ENCODE measurements at places on chromosomes 6 and 20.
A peak's percentile ranks its signal among the peaks of the same experiment; 100 is the strongest.

- H3K27ac ChIP-seq: no peak overlapping the region
- H3K4me3 ChIP-seq: no peak overlapping the region
- H3K4me1 ChIP-seq: no peaks in the 10 kb centered on the region
- DNase-seq: no peak
- no peaks in the 10 kb centered on the region for H3K27me3 ChIP-seq
- H3K36me3 ChIP-seq: no peaks in the 10 kb centered on the region
Measured at GRCh38 chr6:85494547-85495536, 45.0 kb downstream of the NT5E start.

- no peaks in the 10 kb centered on the region for H3K36me3 ChIP-seq
- no peaks in the 10 kb centered on the region for H3K27me3 ChIP-seq
- no peak overlapping the region for H3K27ac ChIP-seq
- H3K4me3 ChIP-seq: no peak overlapping the region
Measured at GRCh38 chr6:130760006-130760405, 67.2 kb upstream of the SMLR1 start.

GRCh38 chr6:140269591-140270165 is 895.2 kb upstream of the CITED2 start:
- H3K4me3 ChIP-seq: no peak overlapping the region
- H3K36me3 ChIP-seq: no peaks in the 10 kb centered on the region
- no peak for DNase-seq
- no peak overlapping the region for H3K27ac ChIP-seq
- H3K4me1 ChIP-seq: no peaks in the 10 kb centered on the region
- H3K27me3 ChIP-seq: no peaks in the 10 kb centered on the region

DNA sequence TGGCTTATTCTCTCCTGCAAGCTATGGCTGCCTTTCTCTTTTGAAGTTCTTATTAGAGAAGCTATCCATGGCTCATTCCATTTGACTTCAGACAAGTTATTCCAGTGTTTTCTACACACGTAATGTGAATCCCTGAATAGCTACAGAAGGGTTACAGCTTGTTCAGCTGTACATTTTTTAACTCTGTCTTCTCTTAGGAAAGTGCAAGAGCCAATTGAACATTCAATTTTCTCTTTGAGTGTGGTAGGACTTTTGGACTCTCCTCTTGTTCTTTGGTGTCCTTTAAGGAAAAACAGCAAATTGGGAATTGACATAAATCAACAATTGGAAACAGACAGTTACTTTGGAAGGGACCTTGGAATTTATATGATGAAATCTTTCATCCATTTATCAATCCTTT is 125.8 kb downstream of the EPM2A start:
- no peak overlapping the region for H3K27ac ChIP-seq
- no peaks in the 10 kb centered on the region for H3K4me1 ChIP-seq
- no peaks in the 10 kb centered on the region for H3K27me3 ChIP-seq

DNA sequence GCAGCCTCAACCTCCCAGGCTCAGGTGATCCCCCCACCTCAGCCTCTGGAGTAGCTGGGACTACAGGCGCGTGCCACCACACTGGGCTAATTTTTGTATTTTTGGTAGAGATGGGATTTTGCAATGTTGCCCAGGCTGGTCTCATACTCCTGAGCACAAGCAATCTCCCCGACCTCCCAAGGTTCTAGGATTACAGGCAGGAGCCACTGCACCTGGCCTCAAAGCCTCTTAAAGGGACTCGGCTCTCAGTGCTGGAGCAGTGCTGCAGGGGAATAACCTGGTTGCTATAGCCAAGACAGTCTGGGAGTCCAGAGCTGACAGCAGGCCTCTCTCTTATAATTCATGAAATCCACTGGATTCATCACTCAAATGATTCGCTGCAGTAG is 17.0 kb downstream of the GHRH start:
- H3K27ac ChIP-seq: no peak overlapping the region
- no peaks in the 10 kb centered on the region for H3K4me1 ChIP-seq
- no peak for DNase-seq
- H3K27me3 ChIP-seq: no peaks in the 10 kb centered on the region
- H3K36me3 ChIP-seq: no peaks in the 10 kb centered on the region

DNA sequence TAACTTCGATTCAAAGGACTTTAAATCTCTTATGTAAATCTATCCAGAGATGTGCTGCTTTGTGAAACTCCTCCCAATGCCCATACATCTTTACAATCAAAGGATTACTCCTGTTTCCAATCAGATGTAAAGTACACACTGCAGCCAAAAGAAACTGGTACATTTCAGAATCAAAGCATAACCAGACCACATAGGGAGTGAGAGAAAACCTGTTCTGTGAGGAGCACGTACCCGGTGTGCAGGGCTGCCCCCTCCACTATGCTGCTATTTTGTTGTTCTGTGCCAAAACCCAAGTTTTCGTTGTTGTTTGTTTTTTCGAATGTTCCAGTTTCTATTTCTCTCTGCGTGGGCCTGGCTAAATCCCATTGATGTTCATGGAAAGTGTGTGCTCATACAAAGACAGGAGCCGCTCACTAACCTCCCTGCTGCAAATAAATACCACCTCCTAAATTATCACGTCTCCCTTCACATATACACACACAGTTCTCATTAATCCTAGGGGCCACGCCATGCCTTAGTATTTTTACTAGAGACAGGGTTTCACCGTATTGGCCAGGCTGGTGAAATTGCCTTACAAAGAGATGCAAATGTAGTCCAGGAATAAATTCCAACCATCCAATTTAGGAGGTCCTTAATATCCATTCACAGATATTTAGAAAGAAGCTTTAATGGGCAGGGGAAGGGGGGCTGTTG is 52.9 kb downstream of the ATP9A start:
- no peak overlapping the region for H3K4me3 ChIP-seq
- no peak overlapping the region for H3K27ac ChIP-seq
- no peak for DNase-seq
- H3K4me1 ChIP-seq: no peaks in the 10 kb centered on the region

GRCh38 chr6:21604081-21604480 is 10.5 kb downstream of the SOX4 start:
- no peak for DNase-seq
- peaks cover under 1% of the 10 kb centered on the region for H3K4me1 ChIP-seq
- no peaks in the 10 kb centered on the region for H3K27me3 ChIP-seq
- no peak overlapping the region for H3K4me3 ChIP-seq
- H3K36me3 ChIP-seq: no peaks in the 10 kb centered on the region

GRCh38 chr6:160217073-160217472 is 41.5 kb downstream of the SLC22A2 start:
- H3K27me3 ChIP-seq: no peaks in the 10 kb centered on the region
- no peak overlapping the region for H3K27ac ChIP-seq
- no peak overlapping the region for H3K4me3 ChIP-seq
- no peak for DNase-seq
- no peaks in the 10 kb centered on the region for H3K4me1 ChIP-seq
- no peaks in the 10 kb centered on the region for H3K36me3 ChIP-seq

DNA sequence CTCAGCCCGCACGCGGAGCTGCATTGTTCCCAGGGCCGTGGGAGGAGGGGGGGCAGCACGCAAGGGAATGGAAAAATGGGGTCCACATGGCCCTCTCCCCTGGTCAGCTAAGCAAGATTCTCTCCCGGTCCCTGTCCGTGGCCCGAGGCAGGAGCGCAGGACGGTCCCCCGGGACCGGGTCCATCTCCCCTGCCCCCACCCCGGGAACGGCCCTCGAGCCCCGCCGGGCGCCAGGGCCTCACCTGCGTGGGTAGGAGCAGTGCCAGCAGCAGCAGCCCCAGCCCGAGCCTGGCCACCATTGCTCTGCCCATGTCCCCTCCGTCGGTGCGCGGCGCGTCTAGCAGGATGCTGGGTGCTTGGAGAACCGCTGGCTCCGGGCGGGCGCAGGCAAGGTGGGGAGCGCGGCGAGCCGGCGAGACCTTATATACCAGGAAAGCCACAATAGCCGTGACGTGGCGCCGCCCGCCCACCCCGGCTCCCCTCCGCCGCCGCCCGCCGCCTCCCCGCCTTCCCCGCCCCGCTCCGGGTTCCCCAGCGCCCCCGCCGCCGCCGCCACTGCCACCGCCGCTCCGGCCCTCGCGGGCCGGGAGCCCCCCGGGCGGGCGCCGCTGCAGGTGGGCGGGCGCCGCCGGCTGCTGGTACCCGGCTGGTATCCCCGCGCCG is at the start of gene CD24:
TSS of gene CD24 (minus strand) at position 394 of the 663 bp plus-strand sequence. CDS start at position 311, 83 bp downstream.
- H3K27ac ChIP-seq: peak within 1 kb of the TSS; percentile 99
- H3K36me3 ChIP-seq: no peaks in the 10 kb centered on the region
- H3K27me3 ChIP-seq: no peaks in the 10 kb centered on the region
- H3K4me1 ChIP-seq: peaks cover 7% of the 10 kb centered on the region
- DNase-seq: peak; percentile 91
- H3K4me3 ChIP-seq: peak within 1 kb of the TSS; percentile 64

Data from pancreas (tissue), 10 donors.